ENCODE measurements at places on chromosomes 12 and 14.
A peak's percentile ranks its signal among the peaks of the same experiment; 100 is the strongest.

DNA sequence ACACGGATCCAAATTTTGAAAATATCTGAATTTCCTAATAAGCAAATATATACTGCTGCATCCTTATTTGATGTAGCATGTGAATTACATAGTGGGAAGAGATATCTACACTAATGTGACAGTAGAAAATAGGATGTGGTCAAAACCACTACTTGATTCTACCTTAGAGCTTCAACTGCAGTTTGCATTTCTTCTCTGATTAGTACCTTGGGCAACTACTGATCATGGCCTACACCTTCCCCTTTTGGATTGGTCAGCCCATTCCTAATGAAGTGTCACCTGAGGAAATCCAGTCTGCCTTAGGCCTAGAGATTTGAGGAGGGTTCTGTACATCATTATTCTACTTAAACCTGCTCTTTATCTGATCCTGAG lies 10.7 kb downstream of the LLPH start:
- no peak for DNase-seq

DNA sequence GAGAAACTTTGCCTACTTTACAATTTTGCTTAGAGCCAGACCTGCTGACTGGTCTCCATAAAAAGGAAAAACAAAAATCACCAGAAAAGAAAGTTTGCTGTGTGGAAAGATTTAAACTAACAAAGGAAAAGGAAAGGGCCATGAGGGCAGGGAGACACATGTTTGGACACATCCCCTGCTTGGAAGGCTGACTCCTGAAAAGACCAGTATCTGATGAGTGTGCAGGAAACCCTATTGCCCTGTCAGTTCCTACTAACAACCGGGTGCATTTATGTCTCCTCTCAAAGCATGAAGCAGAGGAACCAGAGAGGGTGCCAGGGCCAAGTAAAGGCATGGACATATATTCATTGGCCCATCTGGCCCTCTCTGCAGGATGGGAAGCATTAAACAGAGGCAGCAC lies 7.0 kb upstream of the STAB2 start:
- no peak for DNase-seq

GRCh38 chr14:99824776-99825175 lies 31.6 kb downstream of the EML1 start:
- DNase-seq = no peak

DNA sequence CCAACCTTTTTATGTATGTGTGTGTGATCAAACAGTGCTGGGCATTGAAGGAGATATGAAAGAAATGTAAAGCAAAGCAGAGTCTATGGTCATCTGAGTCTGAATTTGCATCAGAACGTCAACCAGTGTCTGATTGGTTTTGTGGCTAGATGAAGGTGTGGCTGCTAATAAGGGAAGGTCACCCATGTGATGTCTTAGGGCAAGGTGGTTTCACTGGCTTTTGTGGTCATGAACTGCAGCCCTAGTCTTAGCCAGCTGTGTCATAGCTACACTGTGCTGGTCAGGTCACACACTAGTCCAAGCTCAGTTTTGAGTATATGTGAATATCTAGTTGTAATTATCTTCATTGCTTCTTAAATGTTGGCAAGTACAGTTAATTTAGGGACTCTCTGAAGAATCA lies 105.8 kb downstream of the TGFB3 start:
- no peak for DNase-seq

- no peak for DNase-seq
Measured at GRCh38 chr12:48868451-48868850, 2.8 kb upstream of the RND1 start.

DNA sequence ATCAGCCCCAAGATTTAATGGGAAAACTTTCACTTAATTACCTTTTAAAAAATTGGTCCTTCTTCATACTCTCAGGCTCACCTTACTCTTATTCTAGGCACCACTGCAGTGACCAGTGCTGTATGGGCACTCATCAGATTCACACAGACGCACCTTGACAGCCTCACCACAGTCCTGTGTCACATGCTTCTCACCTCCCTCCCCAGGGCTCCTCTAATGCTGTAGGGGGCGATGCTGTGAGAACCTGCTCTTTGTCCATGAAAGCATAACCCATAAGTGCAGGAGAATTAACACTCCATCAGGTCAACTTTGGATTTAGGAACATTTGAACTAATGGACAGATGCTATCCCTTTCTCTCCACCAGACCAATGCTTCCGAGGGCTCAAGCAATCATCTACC lies 13.9 kb upstream of the PPP4R3A start:
- peak; percentile 5 for DNase-seq

DNA sequence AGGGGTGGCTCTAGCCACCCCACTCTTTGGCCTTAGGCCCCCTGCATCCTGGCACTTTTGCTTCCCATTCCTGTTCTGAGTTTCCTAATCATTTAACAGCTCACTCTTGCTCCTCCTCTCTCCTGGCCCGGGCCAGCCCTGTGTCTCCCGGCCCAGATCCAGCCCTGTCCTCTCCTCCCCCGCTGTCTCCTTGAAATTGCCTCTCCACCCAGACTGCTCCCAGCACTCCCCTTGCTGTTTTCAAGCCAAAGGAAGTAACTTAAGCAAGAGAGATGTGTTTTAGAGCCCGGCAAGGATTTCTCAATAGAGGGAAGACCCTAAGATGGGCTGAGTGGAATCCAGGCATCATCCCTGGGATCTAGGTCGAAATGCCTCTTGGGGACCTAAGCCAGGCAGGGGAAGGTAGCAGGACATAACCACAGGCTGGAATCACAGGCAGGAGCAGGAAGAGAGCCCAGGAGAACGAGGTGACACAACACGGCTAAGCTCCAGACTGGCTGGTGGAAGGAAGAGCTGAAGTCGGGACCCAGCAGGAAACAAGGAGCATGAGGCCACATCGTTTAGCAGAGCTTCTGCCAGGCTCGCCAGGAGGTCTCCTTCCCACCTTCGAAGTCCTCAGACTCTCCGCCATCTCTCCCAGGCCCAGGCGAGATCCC lies 2.0 kb upstream of the LRP1-AS start:
- DNase-seq = no peak

DNA sequence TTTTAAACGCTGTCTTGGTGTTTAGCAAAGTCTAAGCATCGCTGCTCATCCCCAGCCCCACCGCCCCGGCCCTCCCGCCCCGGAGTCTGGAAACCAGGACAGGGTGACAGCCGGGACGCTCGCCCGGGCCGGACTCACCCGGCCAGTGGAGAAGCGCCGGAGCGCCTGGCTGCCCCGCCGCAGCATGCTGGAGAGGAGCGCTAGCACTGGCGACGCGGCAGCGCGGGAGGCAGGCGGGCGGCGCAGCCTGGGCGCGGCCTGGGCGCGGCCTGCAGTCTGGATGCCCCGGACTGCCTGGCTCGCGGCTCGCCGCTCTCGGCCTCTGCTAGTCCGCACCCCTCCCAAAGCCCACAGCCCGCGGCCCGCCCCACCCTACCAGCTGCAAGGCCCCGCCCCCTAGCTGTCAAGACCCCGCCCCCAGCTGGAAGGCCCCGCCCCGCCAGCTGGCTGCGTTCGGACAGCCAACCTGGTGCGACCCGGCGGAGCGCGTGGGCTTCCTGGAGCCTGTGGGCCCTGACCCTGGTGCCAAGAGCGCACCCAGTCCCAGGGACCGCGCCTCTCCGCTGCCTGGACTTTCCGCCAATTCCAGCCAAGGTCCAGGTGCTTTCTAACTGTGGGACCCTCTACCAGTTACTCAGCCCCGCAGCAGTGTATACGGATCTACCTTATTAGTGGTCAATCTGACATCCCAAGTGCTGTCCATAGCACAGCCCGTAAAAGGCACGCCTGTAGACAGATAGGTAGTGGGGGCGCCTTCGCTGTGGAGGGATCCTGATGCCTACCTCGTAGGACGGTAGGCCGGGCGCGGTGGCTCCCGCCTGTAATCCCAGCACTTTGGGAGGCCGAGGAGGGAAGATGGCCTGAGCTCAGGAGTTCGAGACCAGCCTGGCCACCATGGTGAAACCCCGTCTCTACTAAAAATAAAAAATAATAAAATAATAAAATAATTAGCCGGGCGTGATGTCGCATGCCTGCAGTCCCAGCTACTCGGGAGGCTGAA lies at the start of gene ALDH1L2:
Gene ALDH1L2, minus strand, starts transcription at position 208 of the 1,000 bp plus-strand sequence. Its CDS starts 22 bp downstream, at position 186.
- peak; percentile 94 for DNase-seq

- DNase-seq = no peak
Measured at GRCh38 chr14:104049576-104050240, 35.8 kb upstream of the ASPG start.

DNA sequence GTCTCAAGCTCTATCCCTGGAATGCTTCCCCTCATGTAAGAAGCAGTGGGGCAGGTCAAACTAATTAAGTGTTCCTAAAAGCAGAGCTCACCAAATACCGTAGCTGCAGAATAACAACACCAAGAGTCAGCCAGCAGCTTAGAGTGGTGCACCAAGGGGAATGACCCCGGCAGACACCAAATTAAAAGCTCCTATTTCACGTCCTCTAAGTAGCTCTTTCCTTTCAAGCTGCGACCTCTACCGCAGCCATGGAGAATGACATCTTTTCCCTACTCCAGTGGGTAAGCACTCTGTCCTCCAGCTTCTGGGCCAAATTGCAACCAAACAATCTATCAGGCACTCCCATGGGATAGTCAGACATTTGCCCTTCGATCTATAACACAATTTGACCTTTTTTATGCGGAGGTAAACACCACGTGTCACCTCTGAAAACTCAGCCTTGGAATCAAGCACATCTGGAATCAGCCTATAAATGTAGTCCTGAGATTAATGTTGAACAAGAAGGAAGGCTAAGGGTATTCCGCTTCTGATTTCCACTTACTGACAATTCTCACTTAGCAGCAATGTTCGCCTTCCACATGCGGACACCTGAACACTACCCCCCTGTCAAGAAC lies 67.6 kb upstream of the CDKN3 start:
- peak; percentile 96 for DNase-seq

DNA sequence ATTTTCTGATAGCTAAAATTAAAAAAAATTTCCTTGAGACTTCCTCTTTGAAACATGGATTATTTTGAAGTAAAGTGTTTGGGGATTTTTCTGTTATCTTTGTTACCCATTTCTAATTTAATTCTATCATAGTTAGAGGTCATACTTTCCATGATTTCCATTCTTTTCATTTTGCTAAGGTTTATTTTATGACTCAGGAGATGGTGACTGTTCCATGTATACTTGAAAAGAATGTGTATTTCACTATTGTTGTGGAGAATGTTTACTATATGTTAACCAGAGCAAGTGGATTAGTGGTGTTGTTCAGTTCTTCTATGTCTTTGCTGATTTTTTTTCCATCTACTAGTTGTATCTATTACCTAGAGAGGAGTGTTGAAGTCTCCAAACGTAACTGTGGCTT lies 250.5 kb upstream of the PELI2 start:
- no peak for DNase-seq

All from mesendoderm (in vitro differentiated cells).